ENCODE measurements at places on chromosomes 2 and 18.

DNA sequence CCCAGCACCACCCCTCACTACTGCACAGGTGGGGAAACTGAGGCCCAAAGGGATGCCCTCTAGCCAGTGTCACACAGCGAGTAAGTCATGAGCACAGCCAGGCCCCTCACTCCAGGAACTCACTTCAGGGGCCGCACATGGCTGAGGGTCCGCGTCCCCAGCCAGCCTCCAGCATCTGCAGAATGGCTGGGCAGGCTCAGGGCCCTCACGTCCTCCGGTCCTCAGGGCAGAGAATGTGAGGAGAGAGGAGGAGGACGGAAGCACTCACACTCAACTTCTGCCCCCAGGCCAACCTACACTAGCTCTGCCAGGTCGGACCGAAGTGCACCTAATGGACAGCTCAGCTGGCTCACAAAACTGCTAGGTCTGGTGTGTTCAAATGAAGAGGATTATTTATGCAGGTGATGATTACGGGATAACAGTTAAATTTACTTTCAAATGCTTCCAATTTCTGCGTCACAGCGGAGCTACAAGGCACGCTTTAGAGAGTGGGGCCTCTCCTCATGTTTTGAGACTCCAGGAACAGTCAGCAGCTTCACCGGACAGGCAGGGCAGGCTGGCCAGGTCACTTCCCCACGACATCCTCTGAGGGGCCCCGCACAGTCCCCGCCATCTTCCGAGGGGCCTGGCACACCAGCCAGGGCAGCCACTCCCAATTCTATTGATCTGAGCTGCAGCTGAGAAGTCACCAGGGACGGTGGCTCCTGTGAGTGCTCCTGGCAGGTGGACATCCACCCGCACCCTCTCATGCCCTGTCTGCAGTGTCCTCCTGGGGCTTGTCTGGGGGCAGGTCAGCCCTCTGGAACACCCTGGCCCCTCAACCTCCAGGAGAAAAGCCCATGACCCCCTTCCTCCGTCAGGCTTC, 26.5 kb downstream of the KIF1A start:
- DNase-seq = no peak

- no peak for DNase-seq
Measured at GRCh38 chr2:120472891-120473309, 127.0 kb downstream of the INHBB start.

DNA sequence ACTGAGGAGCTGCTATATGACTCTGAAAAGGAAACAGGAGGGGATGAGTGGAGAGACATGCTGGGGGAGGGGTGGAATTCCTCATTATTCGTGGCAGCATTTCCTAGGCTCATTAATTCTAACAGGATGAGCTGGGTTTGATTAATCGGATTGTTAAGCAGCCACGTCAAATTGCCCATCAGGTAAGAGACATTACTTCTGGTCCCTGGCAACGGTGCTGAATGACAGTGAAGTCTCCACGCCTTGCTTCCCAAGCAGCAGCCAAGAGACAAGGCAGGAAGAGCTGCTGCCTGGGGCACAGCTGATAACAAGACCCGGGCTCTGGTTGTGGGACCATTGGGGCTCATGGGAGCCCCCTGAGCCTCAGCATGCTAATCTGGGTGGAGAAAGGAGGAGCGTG, 86.6 kb downstream of the MARCHF4 start:
- no peak for DNase-seq

GRCh38 chr2:45826460-45826859, 175.0 kb downstream of the PRKCE start:
- DNase-seq = no peak

DNA sequence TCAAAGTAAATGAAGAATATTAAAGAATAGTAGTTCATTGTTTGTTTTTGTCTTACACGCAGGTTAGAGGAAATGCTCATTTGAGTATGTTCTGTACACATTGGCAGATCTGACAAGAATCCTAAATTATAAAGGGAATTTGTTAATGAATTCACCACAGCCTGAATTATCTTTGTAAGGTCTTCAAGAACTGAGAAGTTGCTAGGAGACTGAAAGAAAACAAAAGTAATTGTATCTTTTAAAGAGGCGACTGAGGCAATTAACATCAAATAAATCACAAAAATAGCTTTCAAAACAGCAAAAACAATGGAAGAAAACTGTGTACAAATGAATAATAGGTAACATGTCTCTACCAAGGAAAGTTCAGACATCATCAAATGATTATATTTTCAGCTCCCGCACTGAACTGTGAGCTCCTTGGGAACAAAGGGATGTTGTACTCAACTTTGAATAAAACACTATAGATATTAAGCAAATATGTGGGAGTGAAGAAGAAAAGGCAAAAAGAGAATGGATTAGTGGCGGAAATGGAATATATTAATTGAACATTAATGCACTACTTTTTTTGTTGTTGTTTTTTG, 51.7 kb upstream of the ATIC start:
- no peak for DNase-seq

DNA sequence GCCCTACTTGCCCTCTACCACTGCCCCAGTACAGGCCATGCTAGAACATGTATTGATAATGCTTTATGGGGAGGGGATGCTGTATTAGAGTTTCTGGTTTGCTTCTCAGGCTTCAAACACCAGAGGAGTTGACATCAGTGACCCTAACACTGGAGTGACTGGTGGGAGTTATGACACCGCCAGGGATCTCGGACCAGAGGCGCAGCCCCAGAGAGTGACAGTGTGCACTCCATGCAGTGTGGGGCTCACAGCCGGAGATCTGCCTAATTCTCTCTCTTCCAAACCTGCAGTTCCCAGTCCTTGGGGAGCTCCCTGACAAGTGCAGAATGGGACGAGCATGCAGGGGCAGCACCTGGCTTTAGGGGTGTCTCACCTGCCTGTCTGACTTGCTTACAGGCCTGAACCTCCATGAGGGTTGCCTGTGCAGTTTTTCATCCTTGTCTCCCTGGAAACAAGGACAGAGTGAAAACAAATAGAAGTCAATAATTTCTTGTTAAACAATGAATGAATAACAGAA, 244.9 kb upstream of the MYT1L start:
- DNase-seq = no peak

- no peak for DNase-seq
Measured at GRCh38 chr2:172106108-172106961, 3.6 kb upstream of the DLX2 start.

Data from HS-27A (cell line).